ENCODE measurements at places on chromosomes 6 and 20.

DNA sequence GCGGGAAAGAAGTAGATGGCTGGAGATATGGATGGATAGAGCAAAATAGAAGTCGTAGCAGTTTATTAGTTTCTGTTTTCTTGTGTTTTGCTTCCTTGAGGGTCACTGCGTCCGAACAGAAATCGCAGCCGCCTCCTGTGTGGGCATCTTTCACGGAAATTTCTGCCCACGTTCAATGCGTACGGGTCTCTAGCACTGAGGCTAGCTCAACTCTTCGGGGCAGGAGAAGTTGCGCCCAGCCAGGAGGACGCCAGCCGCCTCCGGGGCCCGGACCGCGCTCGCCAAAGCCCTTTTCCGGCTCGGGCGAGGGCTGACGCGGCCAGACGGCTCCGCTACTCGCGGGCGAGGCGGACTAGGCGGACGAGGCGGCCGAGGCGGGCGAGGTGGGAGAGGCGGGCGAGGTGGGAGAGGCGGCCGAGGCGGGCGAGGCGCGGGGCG is 814 bp downstream of the TFAP2B start:
- no peak for DNase-seq

- DNase-seq = no peak
Measured at GRCh38 chr6:113115196-113115595, 741.9 kb upstream of the MARCKS start.

GRCh38 chr20:4563534-4563933 is 158.2 kb upstream of the PRND start:
- no peak for DNase-seq

DNA sequence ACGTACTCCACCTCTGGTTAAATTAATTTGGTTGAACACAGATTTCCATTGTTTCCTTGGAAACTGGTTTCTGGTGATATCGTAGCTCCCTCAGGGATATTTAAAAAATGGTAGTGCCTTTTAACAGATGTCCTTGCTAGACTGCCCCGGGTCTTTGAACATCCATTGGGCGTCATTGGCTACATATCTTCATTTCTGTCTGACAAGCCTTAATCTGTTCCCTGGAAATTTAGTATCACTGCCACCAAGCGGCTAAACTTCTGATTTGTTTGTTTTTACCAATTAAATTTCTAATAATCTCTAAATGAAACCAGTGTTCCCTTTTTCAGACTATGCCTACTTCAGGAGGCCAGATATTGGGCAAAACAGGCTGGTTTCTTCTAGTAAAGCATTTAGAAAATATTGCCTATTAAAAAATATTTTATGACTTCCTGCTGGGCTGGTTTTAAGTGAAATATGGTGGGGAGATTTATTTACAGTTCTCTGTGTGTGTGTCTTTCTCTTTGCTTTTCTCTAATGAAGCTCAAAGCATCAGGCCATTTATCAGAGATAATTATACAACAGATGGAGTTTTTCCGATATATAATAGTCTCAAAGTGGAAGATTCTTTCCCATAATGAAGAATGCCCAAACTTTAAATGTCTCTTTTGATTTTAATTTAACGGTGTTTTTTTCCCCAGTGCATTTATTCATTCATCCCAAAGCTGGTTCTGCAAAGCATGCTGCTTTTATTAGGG is 249.5 kb downstream of the ZFAND3 start:
- no peak for DNase-seq

DNA sequence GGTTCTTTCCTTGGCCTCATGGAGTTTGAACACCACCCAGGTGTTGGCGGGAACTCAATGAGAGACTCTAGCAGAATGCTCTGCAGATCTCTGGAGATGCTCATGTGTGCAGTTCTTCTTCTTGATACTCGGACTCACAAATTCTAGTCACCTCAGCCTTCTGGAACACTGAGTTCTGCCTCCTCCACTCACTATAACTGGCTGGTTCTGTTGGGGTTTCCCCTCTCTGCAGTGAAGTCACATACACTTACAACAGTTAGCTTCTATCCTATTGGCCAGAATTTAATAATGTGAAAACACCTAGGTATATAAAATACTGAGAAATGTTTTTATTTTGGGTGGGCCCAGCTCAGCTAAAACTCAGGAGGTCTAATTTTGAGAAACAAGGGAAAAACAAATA is 109.6 kb upstream of the HIVEP1 start:
- DNase-seq = no peak

- no peak for DNase-seq
Measured at GRCh38 chr6:47737406-47737805, 39.0 kb downstream of the ADGRF4 start.

GRCh38 chr6:146770965-146771735 is 172.4 kb downstream of the ADGB start:
- DNase-seq = peak; percentile 42

DNA sequence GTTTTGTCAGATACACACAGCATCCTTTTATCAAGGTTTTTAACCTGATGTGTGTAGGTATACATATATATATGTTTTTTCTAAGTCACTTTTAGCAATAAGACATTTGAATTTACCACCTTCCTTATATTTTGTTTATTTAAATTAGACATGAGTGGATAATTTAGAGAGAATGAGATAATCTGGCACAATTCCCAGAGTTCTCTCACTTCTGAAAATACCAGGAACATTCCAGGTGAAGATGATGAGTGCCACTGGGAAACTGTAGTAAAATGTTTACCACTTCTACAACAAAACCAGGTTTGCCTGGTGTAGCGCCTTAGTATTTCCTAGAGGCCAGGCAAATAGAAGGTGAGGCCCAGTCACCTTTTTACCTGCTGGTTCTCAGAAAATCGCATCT is 189.5 kb downstream of the TMEM242 start:
- DNase-seq = no peak

GRCh38 chr6:33488339-33488738 is 34.0 kb downstream of the ZBTB9 start:
- DNase-seq = no peak

- DNase-seq = no peak
Measured at GRCh38 chr20:19858466-19859371, 100.7 kb downstream of the RIN2 start.

- no peak for DNase-seq
Measured at GRCh38 chr6:43436577-43437282, 9.4 kb downstream of the ABCC10 start.

GRCh38 chr6:17388365-17388764 is 5.0 kb upstream of the CAP2 start:
- no peak for DNase-seq

GRCh38 chr6:30763155-30763617 is 18.8 kb upstream of the IER3 start:
- DNase-seq = no peak

DNA sequence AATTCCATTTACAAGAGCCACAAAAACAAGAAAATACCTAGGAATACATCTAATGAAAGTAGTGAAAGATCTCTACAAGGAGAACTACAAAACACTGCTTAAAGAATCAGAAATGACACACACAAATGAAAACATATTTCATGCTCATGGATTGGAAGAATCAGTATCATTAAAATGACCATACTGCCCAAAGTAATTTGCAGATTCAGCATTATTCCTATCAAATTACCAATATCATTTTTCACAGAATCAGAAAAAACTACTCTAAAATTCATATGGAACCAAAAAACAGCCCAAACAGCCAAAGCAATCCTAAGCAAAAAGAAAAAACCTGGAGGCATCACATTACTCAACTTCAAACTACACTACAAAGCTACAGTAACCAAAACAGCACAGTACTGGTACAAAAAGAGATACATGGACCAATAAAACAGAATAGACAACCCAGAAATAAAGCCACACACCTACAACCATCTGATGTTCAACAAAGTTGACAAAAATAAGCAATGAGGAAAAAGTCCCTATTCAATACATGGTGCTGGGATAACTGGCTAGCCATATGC is 24.3 kb downstream of the REV3L start:
- no peak for DNase-seq

DNA sequence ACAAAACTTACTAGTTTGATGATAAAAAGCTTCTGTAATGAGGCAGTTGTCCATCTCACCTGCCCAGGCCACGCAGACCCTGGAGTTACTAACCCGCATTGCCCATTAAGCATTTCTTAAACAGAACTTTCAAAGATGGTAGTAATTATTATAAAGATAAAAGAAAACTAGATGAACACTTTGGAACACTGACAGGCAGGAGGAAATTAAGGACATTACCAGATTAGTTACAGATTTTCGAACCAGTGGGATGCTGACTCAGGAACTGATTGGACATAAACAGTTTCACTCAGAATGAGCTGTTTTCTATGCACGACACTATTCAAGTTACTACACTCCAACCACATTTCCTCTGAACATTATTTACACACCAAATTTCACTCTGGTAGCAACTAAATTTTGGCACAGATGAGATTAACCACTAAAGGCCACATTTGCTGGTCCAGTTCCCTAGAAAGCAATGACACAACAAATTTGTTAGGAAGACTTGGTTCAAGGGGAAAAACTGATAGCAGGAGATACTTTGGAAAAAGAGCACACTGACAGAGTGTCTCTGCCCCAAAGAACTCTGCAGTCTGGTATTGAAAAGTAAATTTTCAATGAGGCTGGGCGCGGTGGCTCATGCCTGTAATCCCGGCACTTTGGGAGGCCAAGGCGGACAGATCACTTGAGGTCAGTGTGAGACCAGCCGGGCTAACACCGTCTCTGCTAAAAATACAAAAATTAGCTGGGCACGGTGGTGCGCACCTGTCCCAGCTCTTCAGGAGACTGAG is 3.0 kb downstream of the ROMO1 start:
- DNase-seq = no peak

Data from T-helper 2 cell treated with Interferon-gamma antibody and Interleukin-4, amounts not matched to agents 5 μg/mL and 100 μg/mL, for 36 hours (primary cell).